ENCODE measurements at places on chromosomes 4 and X.

GRCh38 chrX:13128104-13128503 lies 83.7 kb upstream of the FAM9C start:
- DNase-seq = no peak

- DNase-seq = no peak
Measured at GRCh38 chr4:11801466-11802446, 373.1 kb upstream of the HS3ST1 start.

DNA sequence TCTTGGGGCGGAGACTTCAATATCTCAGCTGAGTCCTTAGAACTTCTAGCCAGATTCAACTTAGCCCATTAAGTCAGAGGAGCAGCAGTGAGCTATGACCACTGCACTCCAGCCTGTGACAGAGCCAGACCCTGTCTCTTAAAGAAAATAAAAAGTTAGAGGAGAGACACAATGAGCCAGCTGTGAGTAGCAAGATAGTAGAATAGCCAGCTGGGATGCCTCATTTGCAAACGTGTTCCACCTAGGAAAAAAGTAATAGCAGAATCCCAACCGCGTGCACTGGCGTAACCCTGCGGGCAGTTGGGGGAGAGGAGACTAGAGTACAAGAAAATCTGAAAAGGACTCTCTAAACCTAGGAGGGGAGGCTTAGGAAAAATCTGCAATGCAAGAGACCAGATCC lies 133.2 kb upstream of the ANXA3 start:
- no peak for DNase-seq

DNA sequence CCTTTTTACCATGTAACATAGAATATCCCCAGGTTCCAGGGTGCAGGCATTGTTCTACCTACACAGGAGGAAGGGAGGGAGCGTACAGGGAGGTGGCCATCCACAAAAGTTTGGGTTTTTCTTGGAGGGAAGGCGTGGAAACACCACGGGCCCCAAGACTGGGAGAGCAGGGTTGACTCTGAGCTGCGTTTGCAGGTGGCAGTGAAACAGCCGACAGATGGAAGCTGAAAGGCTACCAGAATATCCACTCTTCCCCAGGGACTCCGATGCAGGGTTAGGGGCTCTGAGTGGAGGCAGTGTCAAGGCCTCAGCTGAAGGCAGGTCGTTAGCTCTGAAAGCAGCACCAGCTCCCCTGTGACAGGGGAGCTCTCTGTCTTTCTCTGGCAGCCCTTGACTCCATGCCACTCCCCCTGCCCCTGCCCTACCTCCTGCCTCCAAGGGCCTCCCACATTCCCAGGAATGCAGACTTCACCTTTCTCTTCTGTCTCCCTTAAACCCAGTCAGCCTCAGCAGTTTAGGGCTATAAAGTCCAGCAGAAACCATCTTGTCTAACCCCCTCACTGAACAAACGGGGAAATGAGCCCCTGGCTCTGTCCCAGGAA lies 14.0 kb upstream of the GLOD5 start:
- peak; percentile 64 for DNase-seq

DNA sequence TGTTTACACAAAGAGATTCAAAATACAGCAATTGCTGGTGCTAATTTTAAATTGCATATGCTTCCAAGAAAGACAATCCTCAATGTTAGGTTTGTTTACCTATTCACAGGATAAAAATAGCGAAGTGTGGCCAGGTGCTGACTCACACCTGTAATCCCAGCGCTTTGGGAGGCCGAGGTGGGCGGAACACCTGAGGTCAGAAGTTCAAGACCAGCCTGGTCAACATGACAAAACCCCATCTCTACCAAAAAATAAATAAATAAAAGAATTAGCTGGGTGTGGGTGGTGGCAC lies 77.7 kb downstream of the OPHN1 start:
- no peak for DNase-seq

DNA sequence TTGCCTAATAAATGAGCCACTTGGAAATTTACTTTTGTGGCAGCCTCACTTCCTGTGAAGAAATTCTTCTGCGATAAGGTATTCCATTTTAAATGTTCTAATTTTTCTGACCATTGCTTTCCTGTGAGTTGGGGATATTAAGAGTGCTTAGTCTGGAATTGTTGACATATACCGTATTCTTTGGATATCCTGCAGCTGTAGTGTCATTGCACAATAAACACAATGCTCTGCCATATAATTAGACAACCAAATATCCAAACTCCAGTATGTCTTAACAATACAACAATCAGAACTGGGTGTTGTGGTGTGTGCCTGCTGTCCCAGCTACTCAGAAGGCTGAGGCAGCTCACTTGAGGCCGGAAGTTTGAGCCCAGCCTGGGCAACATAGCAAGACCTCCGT lies 99.4 kb downstream of the LUZP4 start:
- no peak for DNase-seq

DNA sequence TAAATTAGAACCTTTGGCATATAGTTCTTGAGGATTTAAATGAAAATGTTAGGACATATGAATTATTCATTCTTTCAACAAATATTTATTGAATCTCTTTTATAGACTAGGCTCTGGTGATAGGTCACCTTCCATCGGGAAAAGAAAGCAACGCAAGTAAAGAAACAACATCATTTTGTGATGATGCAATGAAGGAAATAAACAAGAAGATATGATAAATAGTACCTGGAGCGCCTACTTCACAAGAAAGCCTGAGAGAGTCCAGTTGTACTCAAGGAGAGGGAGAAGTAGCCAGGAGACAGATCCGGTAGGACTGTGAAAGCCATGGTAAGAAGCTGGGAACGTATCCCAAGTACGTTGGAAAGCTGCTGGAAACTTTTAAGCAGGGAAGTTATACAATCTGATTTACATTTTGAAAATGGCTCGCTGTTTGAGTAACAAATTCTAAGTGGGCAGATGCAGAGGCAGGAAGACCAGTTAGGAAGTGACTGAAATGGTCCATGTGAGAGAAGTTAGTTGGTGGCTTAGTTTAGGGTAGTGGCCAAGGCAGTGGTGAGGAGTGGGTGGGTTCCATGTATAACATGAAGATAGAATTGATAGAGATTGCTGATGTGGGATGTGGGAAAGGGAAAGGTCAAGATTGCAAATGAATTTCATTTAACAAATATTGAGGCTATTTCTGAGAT lies 17.7 kb upstream of the CPE start:
- no peak for DNase-seq

DNA sequence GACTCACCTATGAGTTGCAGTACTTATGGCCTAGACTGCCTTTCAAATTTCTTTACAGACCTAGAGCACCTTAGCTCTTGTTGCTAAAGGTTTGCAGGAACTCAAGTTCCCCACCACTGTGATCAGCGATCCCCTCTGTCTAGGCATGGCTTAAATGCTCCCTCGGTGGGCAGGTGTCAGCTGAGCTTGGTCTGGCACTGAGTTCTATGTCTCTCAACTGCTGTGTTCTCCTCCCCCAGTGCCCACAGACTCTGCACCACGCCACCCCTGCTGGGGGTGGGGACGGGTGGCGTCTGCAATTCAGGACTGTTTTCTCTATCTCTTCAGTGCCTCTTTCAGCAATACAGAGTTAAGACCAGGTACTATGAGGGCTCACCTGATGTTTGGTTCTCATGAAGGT lies 30.5 kb downstream of the TMEM271 start:
- no peak for DNase-seq

- DNase-seq = no peak
Measured at GRCh38 chr4:180698550-180699195, 1544.5 kb upstream of the TENM3 start.

DNA sequence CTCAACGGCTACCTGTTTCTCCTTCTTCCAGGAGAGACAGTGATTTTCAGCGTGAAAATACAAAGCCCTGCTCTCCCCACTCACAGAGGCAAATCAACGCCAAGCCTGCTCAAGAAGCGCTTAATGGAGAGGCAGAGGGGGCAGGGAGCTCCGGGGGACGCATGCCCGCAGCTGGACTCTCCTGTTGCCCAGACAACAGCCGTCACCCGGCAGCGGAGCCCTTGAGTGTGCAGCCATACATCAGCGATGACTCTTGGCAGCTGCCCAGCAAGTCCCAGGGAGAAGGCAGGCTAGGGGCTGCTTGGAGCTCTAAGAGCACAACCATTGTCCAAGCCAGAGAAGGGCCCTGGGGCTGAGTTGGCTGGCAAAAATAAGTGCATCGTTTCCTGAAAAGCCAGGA lies 71.0 kb upstream of the AFAP1 start:
- peak; percentile 68 for DNase-seq

- DNase-seq = no peak
Measured at GRCh38 chrX:53246231-53246630, 21.2 kb upstream of the KDM5C start.

GRCh38 chrX:40108959-40109287 lies 11.2 kb upstream of the BCOR start:
- DNase-seq = peak; percentile 68
